Central memory CD4-positive, alpha-beta T cell (primary cell): ENCODE measurements at places on chromosomes 2 and 18.

DNA sequence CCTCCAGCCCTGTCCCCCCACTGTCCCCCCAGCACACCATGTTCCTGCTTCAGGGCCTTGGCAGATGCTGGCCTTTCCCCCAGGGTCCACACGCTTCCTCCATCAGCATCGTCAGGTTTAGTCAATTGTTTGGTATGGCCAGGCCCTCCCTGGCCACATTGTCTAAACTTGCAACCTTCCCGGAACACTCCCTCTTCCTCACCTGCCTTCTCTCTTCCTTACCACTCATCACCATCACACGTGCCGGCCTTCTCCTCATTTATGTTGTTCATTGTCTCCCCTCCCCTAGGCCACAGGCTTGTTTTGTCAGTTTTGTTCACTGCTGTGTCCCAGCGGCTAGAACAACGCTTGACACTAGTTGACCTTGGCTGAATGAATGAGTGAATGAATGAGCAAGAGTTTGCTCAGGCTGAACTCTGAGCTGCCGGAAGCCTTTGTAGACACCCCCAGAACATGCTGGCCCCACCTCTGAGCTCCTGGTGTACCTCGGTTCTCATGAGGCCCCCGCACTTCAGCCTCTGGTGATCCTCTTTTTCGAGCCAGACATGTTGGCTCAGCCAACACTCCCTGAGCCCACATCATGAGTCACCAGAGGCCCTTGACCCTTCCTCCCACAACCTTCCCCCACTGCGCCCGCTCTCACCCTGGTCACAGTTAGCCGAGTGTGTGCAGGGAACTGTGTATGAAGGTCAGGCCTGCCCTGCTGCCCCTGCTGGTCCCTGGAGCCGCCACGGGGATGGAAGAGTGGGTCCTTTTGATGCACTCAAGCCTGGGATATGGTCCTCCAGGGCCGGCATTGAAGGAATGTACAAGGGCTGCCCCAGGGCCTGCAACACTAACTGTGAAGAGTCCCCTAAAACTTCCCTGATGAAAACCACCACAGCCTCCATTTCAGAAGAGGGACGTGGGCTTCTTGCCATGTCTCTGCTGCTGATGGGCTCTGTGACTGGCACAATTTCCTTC lies 57.5 kb downstream of the HS1BP3 start:
- DNase-seq = no peak

- no peak for DNase-seq
These were observed 154.3 kb downstream of the SETBP1 start for GRCh38 chr18:44834867-44835469.

DNA sequence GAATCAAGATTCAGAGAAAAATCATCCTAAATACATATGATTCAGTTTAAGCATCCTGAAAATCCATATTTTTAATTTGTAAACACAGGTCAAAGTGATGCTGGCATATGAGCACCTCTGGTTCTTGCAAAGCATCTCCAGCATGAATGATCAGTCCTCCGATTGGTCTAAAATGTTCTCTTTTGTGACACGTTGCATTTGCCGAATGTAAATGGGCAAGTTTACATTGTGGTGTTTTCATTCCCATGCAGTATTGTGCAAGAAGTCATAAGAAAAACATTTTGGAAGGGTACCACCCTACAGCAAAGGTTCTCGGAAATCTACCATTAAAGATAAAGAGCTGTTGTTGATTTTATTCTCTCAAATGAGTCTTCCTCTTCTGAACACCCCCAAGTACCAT lies 108.0 kb upstream of the UNC80 start:
- DNase-seq = no peak

GRCh38 chr2:120533625-120534024 lies 187.7 kb downstream of the INHBB start:
- no peak for DNase-seq

DNA sequence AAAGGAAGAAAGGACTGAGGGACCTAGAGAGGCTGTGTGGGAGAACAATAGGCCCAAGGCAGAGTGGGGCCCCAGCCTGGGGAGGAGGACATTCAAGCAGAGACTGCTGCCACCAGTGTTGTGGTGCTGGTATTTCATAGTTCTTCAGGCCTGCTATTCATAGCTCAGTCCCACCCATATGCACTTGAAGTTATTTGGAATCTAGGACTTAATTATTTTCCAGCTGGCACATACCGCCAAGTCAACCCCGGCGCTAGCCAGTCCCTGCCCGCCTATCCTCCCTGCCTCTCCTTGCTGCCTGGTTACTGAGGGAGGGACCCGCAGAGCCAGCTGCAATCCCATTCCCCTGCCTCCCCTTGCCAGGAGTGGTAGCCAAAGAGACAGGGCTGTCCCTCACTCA lies 141.2 kb downstream of the CABLES1 start:
- DNase-seq = no peak

GRCh38 chr18:9097349-9097748 lies 5.2 kb upstream of the NDUFV2 start:
- DNase-seq = no peak

GRCh38 chr2:66862885-66863650 lies 428.1 kb downstream of the MEIS1 start:
- DNase-seq = no peak

- no peak for DNase-seq
These were observed 265.5 kb downstream of the RPRM start for GRCh38 chr2:153213022-153213421.

DNA sequence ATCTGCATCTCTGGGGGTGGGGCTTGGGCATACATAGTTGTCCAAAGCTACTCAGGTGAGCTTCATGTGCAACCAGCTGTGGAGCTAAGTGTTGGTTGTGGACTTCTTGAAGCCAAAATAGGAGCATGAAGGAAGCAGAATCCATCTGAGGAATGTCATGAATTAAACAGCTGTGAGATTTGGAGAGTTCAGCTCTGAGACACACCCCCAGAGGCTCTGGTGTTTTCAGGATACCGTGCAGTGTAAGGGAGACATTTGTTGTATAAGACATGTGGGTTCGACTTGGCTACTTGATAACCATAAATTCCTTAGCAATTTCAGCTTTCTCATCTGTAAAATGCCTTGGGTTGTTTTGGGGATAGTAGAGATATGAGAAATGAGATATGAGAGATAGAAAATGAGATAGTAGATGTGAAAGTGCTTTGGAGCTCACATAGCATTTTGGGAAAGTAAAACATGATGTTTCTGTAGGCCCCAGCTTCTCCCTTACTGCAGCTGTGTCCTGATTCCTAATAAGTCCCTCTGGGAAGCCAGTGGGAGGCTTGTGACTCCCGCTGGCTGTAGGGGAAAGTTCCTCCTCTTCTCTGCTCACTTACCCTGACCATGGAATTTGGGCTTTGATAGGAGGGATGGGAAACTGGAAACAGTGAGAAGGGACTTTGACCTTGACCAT lies 50.0 kb downstream of the DPYSL5 start:
- DNase-seq = no peak

DNA sequence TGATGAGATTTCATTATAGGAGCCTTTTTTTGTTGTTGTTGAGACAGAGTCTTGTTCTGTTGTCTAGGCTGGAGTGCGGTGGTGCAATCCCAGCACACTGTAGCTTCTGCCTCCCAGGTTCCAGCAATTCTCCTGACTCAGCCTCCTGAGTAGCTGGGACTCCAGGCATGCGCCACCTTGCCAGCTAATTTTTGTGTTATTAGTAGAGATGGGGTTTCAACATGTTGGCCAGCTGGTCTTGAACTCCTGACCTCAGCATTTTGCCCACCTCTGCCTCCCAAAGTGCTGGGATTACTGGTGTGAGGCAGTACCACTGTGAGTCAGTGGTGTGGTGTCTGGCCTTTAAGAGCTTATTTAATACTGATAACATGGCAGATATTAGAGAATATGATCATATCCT lies 60.1 kb downstream of the MOB4 start:
- DNase-seq = no peak

GRCh38 chr18:63267975-63268721 lies 51.4 kb downstream of the BCL2 start:
- DNase-seq = no peak

DNA sequence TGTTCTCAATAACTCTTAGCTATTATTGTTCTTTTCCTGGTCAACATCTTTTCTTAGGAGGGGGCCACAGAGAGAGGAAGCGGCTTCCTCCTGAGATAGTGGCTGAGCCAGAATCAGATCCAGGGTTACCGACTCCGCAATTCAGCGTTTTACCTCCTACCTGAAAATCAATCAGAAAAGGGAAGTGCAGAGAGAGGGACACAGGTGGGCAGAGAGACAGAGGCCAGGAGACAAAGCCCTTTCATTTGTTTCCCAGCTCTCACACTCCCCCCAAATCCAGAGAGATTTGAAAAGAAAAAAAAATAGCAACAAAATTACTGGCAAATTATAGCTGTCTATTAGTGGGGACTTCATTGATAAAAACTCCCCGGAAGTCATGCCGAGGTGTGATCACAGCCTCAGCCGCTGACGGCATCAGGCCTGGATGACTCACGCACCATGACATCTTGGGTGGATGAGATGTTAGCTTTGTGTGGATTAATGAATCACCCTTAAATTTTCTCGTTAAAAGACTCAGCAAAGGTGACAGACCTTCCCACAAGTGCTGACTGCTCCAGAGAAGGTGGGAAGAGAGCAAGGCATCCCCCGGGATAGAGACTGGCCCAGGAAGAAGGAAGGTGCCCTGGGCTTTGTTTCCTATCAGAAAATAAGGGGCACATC lies 120.7 kb downstream of the LOXHD1 start:
- no peak for DNase-seq

DNA sequence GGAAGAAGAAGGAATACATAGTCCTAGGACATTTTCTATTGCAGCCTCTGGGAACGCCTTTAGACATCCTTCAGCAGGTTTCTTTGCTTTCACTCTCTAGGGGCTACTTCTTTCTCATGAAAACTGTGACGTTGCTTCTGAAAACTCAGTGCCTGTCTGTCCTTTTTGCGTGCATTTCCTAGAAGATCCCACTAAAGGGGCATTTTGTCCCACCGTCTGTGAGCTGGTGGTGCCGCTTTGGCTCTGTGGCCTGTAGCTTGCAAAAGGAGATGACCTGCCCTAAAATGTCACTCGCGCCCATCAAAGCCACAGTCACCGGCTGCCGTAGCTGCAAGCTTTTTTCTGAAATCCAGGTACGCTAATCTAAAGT lies 579 bp downstream of the STAT4 start:
- no peak for DNase-seq

DNA sequence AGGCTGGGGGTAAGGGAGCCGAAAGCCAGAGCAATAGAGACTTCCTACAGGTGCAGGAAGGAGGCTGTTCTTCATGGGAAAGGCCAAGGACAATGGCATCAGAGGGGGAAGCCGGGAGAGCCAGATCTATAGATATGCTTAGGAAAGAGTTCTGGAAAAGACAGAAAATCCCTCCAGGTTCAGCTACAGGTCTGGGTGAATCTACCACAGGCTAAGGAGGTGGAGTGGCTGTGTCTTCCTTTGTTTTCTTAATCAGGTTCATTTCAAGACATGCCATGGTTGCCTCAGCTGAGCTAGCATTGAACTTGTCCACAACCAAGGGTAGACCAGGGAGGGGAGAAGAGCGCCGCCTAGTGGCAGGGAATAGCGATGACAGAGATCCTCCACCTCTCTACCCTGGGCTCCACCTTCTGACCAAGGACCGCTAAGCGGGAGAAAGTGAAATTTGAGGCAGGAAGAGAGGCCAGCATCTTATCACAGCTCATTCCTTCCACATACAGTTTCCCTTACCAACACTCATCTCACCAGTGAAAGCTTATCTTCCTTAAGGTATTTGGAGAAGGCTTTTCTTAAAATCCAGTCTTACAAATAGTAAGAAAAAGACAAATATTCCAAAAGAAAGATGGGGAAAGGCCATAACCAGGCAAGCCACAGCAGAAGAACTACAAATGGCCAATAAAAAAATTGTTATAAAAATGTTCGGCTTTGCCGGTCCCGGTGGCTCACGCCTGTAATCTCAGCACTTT lies 74.2 kb downstream of the VIT start:
- no peak for DNase-seq

GRCh38 chr18:75809151-75809925 lies 381.8 kb upstream of the SMIM21 start:
- no peak for DNase-seq

DNA sequence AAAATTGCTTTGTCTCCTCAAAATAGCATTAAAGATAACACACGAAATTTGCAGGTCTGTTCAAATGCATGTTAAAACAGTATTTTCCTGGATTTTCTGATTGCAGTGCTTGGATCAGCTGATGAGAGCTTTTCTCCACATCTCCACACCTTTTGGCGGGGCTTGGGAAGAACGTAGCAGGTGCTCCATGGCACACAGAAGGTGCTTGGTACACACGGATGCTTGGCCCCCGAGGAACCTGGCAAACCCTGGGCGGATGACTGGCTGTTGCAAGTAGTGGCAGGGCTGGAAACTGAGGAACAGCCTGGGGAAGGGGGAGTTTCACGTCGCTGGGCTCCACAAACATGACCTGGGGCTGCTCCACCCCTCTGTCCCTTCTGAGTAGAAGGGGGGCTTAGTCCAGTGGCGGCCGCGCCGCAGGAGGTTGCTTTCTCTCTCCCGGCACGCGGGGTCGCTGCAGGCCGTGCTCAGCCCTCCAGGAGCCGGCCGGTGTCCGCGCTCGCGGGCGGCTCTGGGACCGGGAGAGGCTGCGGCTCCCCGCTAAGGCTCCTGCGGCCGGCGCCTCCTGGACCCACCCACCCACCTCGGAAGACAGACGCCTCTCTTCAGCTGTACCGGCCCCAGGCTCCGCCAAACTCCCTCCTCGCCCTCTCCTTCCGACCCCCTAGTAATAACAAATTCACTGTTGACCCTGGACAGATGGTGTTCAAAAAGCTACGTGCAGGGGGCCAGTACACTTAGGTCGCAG lies 69.3 kb downstream of the MARCO start:
- DNase-seq = no peak

DNA sequence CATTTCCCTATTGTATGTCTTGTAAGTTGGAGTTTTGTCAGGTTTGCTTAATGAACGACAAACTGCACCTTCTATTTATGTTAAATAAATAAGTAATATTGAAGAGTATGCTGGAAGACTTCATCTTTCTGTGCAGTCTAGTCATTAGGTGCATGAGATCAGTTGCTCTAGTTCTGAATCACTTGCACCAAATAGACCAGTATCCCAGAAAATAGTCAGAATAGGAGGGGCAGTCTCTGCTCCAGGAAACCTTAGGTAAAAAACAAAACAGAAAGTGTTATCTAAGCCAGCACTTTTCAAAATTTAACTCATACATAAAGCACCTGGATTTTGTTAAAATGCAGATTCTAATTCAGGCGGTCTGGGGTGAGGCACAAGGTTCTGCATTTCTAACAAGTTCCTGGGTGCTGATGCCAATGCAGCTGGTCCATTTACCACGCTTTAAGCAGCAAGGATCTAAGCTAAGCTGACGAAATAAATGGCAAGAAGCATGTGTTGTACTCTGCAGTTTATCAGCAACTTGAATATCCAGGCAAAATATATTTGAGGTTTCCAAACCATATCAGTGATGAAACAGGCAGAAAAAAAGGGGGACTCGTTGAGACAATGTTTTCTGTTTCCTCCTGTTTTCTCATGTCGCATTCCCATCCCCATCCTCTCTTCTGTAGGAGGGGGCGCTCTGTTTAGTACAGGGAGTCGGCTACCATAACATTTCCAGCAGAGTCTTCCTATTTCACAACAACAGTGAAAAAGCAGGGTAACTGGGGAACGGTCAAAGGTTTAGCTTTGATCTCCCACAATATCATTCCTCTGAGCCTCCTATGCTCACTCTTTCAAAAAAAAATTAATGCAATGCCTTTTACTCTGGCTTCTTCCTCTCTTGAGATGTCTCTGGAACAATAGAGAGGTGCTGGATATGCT lies 106.4 kb downstream of the MBD2 start:
- DNase-seq = no peak
